Activated T-cell treated with anti-CD3 and anti-CD28 coated beads, Interleukin-2, amount 50 U/mL, for 72 hours (primary cell): ENCODE measurements at places on chromosomes 1 and 21. TPM values are rescaled to one million over a fixed set of nuclear protein-coding genes. Genes with fewer than 3 reads are reported as not detected.

The SPRR2E gene
- total RNA-seq = not detected

DNA sequence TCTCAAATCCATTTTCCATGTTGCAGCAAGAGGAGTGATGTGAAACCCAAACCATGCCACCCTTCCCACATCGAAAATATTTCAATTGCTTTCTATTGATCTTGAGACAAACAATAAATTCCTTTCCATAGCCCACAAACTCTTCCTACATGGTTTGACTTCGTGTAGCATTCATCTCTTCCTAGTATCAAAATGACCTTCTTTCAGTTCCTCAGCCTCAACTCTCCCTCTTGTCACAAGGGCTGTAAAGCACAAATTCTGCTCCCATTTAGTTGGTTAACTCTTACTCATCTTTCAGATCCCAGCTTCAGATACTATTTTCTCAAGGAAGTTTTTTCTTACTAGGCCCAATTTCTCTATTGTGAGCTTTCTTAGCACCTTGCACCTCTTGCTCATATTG, 99.0 kb downstream of the ZNF281 start:
- DNase-seq = no peak

GRCh38 chr1:10681296-10682107, 114.9 kb downstream of the CASZ1 start:
- no peak for DNase-seq

- DNase-seq = no peak
These were observed 50.4 kb downstream of the RHOU start for GRCh38 chr1:228785366-228786330.

The DLGAP3 gene
- 1.8 TPM for total RNA-seq

The CNR2 gene
- 0.72 TPM for total RNA-seq

The TMEM222 gene
- 41.9 TPM for total RNA-seq

DNA sequence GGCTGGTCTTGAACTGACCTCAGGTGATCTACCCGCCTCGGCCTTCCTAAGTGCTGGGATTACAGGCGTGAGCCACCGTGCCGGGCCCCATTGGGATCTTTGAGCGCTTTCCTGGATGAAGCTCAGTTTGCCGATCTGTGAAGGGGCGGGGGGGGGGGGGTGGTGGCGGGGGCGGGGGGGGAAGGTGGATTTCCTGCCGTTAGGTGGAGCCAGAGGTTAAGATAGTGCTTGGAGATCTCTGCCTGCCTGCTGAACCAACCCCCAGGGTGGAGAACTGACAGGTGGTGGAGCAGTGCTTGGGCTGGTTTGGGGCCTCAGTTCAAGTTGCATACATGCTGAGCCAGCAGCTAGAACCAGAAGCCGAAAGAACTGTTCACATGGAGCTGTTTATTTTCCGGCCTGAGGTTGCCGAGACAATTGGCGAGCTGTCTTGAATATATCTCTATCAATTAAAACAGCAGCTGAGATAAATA, 1.7 kb downstream of the TMCC2 start:
- peak; percentile 78 for DNase-seq

DNA sequence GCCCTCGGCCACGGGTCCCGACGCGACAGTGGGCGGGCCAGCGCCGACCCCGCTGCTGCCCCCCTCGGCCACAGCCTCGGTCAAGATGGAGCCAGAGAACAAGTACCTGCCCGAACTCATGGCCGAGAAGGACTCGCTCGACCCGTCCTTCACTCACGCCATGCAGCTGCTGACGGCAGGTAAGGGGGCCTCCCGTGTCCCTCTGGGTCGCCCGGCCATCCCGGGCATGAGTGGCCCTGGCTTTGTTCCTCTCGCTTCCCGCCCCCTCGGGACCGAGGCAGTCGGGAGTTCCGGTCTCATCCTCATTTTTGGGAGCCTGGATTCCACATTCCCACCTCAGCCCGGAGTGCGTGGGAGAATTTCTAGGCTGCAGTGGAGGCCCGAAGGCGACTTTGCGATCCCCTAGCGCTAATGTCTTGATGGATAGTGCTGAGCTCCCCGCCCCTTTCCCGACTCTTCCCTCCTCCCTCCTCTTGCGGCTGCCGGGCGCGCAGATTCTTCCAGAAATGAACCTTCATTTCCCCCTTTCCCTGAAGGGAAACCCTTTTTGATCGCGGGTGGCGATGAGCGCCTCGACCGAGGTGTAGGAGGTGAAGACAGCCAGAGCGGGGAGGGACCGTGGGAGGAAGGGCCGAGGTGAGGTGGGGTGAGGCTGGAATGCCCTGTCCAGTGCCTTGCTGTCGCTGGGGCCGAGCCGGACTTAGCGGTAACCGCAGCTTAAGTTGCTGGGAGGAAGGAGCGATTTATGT, 705 bp downstream of the KHDRBS1 start:
- DNase-seq = peak; percentile 45

- no peak for DNase-seq
These were observed 49.8 kb downstream of the ELK4 start for GRCh38 chr1:205582046-205582445.

DNA sequence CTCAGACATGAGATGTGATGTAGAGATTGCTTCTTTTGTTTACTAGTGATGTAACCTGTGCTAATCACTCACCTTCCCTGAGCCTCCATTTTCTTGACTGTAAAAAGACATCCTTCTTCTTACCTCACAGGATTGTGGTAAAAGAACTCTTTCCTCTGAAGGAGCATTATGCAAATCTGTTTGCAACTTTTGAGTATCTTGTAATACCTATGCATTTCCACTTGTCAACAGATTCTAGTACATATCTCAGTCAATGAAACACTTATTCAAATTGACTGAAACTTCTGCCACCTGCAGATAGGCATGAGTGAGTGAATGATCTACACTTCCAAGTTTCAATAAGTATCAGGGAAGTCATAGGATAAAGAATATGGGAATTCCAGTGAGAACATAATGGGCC, 174.7 kb downstream of the HHIPL2 start:
- no peak for DNase-seq

The CFAP126 gene
- total RNA-seq = 0.76 TPM

DNA sequence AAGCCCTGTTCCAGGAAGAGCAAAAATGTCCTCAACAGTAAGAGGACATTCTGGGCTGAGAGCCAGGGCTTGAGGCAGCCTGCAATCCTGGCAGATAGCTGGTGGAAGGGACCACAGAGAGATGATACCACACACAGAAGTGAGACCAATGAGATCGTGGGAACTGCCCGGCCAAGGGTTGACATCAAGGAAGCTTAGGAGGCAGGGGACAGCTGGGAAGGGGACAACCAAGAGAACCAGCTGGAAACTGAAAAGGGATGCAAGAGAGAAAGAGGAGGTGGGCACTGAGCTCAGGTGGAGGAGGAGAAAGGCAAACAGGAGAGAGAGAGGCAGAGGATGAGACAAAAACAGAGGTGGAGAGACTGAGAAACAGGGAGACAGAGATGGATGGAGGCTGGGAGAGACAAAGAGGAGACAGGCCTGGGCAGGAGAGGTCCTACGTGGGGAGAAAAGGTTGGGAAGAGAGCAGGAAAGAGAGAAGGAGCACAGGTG, 9.2 kb downstream of the PDZK1IP1 start:
- DNase-seq = no peak

DNA sequence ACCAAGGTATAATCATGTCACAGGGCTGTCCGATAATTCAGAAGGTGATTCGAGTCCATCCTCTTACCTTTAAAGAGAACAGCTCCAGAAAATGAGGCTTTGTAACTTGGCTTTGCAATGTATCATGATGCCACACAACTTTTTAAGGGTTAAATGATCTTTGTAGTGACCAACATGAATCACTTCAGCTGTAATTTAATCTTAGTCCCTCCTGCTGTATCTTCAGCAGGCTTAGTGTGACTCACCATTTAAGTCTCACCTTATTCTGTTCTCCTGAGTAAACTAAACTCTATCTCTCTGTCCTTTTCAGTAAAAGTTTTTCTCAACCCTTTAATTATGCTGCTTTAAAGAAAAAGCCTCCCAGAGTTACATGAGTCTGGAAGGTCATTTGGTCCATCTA, 1.9 kb upstream of the HIVEP3 start:
- no peak for DNase-seq
